ENCODE measurements at places on chromosomes 4 and X. TPM values are rescaled to one million over a fixed set of nuclear protein-coding genes. Genes with fewer than 3 reads are reported as not detected.

GAGE12H gene
- not detected for total RNA-seq

GPAT3 gene
- 6.6 TPM for total RNA-seq

GRCh38 chr4:128827296-128827695, 17.8 kb downstream of the JADE1 start:
- no peak for DNase-seq

DNA sequence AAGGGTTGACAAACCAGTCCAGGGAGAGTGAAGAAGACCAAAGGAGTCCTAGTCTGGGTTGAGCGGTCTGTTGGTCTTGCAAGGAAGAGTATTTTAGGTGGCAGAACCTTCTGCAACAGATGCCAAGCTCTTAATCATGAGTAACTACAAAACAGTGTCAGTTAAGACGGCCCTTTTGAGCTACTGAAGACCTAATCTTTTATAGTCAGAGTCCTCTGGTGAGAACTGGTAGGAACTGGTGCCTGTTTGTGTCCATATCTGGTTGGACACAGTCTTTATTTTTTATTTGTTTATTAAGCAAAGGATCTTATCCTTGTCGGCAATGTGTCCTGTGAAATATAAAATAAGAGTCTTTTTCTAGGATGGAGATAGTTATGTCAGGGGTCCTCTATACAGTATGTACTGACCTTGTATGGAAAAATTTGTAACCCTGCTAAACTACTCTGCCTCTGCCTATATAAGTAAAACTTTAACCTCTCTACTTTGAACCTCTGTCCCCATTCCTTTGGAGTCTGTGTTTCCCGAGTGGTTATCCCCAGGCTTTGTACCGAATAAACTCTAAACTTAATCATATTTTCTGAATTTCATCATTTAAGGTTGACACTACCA, 47.1 kb downstream of the FAM13A start:
- no peak for DNase-seq

DNA sequence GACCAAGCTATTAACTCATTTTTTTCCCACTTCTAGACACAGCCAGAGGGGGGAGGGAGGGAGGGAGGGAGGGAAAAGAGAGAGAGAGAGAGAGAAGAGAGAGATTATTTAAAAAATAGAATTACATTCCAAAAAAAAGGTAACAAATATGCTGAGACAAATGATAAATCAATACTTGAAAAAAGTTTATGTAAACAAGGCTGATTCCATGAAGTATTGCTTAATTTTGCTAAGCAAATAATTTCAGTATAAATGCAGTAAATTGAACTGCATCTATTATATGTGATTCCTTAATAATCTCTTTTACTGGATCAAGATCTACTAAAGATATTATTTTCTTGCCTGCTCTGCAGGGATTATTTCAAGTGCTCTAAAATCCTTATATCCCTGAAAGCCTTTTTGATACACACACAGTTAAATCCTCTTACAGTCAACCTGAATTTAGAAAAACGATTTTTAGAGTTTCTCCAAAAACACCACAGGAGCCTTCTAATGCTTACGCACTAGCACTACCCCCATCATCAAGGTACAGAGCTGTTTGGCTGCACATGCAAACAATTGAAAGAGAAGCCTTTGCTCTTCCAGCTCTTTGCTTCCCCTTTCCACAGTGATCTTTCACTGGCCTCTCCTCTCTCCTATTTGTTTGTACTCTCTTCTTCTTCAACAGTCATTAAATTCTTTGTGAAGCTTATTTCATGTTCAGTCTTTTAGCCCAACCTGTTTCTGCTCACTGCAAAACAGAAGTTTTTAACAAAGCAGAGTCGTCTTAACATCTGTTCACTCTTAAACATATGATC, 426.3 kb upstream of the FAM241A start:
- no peak for DNase-seq

GRCh38 chr4:40550196-40550595, 79.5 kb downstream of the RBM47 start:
- no peak for DNase-seq

DNA sequence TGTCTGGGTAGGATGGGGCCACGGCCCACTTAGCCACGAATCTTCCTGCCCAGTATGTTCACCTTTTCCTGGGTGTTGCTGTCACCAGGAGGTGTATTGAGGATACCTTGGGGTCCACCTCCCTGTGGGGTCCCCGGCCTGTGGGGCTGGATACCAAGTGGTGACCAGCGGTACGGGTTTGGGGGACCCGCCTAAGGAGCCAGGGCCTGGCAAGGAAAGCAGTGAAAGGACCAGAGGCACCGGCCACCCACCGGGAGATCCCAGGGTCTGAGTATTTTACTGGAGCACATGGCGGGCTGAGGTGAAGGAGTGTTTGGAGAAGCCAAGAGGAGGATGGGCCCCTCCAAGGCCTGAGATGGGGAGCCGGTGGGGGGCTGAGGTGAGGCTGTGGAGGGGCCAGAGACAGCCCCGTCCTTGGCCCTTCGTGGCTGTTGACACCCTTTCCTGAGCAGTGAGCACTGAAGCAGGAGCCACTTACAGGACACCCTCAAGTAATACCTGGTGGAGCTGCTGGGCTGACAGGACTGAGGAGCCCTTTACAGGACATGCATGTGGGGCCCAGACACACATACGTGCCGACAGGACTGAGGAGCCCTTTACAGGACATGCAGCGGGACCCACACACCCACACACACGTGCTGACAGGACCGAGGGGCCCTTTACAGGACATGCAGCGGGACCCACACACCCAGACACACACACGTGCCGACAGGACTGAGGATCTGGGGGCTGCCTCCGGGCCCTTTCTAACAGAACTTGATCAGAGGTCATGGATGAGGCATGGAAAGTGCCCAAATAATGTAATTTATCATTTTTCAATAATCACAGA, 38.4 kb downstream of the TMEM271 start:
- DNase-seq: no peak

Data from activated T-helper 1 cell treated with anti-CD3 and anti-CD28 coated beads, Interleukin-12 subunit alpha, Interleukin-12 subunit beta, Interleukin-2, Interleukin-4 antibody, amounts not matched to agents 30 ng/mL and 10 ng/mL and 1 ng/mL, durations not matched to agents 14 hours and 24 hours and 36 hours (primary cell).